Activated effector memory CD4-positive, alpha-beta T cell treated with anti-CD3 and anti-CD28 coated beads, Interleukin-2, amount 50 U/mL, for 16 hours (primary cell): ENCODE measurements at places on chromosomes 1 and 21.

DNA sequence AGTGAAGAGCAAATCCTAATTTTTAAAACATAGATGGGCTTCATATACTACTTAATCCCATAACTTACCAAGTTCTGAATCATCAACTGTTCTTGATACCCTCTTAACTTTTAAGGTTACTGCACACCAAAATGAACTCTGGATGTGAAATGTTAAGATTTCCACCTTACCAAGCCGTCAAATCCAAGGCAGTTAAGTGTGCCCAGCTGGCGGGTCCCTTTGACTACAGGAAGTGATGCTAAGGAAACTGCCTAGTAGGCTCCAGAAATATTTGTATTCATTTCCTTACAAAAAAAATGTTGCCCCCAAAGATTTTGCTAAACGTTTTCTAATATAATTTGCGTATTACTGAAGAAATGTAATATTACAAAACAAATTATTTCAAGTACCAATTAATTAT lies 10.7 kb downstream of the NRIP1 start:
- DNase-seq: no peak

GRCh38 chr1:58324558-58324957 lies 222.0 kb downstream of the OMA1 start:
- DNase-seq: no peak

DNA sequence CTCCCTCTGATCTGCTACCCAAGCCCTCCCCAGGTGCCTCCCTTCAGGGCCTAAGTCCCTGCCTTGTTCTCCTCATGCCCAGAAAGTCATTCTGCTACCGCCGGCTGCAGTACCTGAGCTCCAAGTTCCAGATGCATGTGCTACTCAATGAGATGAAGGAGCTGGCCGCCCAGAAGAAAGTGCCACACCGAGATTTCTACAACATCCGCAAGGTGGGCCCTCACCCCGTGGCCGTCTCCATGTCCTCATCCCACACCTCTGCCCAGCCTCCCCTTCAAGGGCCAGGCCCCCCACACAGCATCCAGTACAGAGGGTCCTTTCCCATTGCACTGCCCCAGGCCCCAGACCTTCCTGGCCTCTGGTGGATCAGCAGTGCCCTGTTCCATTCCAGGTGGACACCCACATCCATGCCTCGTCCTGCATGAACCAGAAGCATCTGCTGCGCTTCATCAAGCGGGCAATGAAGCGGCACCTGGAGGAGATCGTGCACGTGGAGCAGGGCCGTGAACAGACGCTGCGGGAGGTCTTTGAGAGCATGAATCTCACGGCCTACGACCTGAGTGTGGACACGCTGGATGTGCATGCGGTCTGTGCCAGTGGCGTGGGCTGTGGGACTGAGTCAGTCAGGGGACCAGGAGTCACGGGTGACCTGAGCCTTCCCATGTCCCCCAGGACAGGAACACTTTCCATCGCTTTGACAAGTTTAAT lies 8.2 kb downstream of the AMPD2 start:
- no peak for DNase-seq

GRCh38 chr1:155794605-155795245 lies 62.3 kb downstream of the GON4L start:
- DNase-seq: no peak

GRCh38 chr1:100708476-100709062 lies 11.0 kb upstream of the VCAM1 start:
- no peak for DNase-seq

GRCh38 chr1:54774820-54775498 lies 10.6 kb upstream of the PARS2 start:
- no peak for DNase-seq

DNA sequence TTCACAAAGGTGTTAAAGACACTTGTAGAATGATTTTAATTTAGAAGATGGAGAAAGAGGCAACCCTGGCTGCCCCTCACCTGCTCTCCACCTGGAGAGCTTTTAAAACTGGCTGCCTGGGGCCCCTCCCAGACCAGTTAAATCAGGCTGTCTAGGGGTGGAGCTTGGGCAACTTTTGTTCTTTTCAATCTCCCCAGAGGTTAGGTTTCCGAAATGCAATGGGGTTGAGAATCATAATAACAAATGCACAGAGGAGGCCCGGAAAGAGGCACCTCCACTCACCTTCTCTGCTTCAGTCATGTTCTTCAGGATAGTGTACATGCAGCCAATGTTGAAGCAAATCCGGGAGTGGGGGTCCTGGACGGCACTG lies 400 bp downstream of the NCF2 start:
- DNase-seq: no peak

- DNase-seq: no peak
Measured at GRCh38 chr1:6178751-6179563, 1.2 kb downstream of the CHD5 start.

- no peak for DNase-seq
Measured at GRCh38 chr1:54160351-54160750, 7.6 kb upstream of the CDCP2 start.
